Bronchial epithelial cell (primary cell): ENCODE measurements at places on chromosomes 7 and 10. TPM values are rescaled to one million over a fixed set of nuclear protein-coding genes. Genes with fewer than 3 reads are reported as not detected.

The SFMBT2 gene
- total RNA-seq: under 0.01 TPM in 2 replicates

The BAIAP2L1 gene
- 19.7 and 22.4 TPM in 2 replicates for total RNA-seq

The GPR26 gene
- not detected in 2 replicates for total RNA-seq

The C10orf67 gene
- 0.26 TPM in 1 of 2 replicates, not detected in the other for total RNA-seq

The GLI3 gene
- total RNA-seq: 1.3 and 2.4 TPM in 2 replicates

The VWDE gene
- 1.1 and 3.6 TPM in 2 replicates for total RNA-seq

DNA sequence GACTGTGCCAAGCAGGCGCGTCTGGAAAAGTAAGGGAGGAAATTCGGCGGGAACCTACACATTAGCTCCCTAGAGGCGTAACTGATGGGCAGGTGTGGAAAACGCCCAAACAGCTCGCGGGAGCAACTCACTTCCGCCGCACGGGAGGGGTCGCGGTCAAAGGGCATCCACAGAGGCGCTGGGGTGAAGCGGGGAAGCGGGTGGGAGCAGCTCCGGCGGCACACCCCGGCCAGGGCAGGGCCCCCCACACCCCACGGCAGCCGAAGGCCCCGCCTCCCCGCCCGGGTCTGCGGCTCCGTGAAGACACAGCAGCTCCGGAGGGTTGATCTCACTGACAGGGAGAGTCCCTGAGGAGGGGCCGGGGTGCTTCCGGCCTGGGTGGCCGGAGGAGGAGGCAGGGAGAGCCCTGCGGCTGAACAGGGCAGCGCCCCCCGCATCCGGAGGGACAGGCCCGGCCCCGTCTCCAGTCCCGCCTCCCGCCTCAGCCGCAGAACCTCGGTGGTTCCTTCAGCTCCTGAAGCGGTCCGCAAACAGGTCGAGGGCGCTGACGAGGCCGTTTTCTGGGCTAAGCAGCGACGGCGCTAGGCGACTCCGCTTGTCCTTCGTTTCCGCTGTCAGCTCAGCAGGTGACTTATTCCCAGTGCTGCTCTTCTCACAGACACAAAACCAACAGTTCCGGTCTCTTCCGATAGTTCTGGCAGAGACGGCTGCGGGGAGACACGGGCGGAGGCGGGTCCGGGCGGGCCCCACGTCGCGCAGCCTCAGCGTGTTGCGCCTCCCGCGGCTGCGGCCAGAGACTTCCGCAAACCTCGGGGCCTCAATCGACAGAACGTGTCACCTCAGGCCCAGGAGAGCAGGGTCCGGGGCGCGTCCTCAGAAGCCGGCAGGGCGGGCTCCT lies 276.1 kb downstream of the DNAJB6 start:
- DNase-seq: no peak

DNA sequence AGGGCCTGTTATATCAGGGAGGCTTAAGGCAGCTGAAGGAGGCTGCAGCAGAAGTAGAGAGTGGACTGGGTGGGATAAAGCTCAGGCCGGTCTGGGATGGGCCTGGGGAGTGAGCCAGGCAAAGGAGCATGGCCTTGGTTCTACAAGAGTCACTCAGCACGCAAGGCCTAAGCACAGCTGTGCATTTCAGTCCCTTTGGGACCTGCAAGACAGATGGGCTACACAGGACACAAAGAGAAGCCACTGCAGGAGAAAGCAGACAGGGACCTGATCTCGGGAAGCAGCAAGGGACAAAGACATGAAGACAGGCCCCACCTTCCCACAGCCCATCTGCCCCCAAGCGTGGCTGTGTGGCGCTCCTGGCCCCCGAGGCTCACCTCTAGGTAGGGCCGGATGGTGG lies 29.4 kb downstream of the RRP12 start:
- DNase-seq: no peak

DNA sequence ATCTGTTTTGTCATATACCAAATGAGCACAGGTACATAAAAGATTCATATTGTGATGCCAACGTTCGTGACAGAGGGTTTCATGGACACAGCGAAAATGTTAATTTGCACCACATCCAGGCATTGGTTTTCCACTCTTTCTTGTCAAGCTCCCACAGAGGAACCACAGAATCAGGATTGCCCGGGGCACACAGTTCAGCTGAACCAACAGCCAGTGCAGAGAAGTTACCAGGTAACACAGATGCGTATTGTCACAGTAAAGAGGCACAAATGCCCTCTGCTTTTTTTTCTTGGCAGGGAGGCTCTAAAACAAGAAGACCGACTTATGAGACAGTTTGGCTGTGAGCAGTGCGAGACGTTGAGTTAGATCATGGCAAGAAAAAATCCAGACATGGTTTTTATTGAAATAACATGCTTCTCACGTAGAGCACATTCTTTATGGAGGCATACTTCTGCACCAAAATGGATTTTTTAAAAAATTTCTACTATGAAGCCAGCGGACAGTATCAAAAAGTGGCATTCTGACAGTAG lies 331.1 kb upstream of the KIAA1217 start:
- no peak for DNase-seq

- no peak for DNase-seq
Measured at GRCh38 chr10:29050081-29050480, 238.8 kb upstream of the LYZL1 start.

- no peak for DNase-seq
Measured at GRCh38 chr10:21943633-21944265, 59.8 kb downstream of the DNAJC1 start.

DNA sequence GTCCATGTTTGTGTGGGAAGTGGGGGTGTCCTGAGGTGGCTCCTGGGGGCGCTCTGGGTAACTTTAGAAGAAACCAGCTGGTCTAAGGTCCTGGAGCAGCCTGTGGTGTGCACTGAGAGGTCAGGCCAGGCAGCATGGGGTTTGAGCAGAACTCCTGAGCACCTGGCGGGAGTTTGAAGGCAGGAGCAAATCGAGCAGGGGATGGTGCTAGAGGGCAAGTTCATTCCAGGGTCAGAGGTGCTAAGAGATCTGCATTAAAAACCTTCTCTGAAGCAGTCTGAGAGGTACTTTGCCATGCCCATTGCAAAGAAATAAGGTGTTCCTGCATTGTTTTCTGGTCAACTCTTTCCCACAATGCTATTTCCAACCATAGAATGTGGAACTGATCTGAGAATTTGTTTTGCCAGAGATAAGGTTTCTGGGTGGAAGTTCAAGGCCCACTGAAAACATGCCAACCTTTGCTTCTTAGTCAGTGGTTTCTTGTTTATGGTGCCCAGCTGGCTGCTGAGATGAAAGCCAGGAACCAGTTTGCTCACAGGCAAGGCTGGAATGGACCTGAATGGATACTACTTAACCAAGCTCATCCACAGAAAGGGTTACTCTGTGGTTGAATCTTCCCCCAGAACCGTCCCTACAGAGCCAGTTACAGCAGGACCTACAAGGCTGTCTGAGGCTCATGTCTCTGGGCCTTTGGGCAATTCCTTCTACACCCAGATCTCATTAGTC lies 136.3 kb upstream of the TMEM72 start:
- no peak for DNase-seq

DNA sequence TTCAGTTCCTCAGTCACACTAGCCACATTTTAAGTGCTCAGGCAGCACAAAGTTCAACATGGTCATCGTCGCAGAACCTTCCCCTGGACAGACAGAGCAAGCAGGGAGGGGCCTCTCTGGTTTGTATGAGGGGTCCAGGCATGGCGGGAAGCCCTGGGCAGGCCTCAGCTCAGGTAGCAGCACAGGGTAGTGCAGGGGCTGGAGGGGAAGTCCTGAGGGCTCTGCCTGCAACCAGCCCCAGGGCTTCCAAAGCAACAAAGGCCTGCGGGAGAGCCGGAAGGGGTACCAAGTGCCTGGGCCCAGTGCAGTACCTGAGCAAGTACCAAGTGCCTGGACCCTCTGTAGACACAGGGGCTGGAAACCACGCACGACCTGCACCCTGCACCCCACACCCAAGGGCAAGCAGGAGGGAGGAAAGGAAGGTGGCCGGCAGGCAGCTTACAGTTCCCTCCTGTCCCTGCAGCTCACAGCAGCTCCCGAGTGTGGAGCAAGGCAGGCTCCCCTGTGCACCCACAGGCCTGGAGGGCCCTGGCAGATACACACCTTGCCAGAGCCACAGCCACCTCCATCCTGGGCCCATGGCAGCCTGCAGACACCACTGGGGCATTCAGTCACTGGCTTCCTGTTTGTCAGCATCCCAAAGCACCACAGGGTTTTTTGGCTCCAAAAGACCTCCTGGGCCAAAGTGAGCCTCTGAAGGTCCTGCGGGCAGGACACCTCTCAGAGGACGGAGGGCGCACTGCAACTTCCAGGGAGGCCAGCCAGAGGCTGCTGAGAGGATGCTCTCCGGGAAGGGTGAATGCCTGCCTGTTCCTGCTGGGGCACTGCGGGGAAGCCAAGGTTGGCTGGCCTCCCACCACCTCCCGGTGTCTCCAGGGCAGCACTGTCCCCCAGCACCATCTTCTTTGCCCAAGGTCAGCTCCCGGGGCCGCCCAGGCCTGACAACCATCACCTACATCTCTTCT lies 6.5 kb upstream of the RET start:
- DNase-seq: no peak

DNA sequence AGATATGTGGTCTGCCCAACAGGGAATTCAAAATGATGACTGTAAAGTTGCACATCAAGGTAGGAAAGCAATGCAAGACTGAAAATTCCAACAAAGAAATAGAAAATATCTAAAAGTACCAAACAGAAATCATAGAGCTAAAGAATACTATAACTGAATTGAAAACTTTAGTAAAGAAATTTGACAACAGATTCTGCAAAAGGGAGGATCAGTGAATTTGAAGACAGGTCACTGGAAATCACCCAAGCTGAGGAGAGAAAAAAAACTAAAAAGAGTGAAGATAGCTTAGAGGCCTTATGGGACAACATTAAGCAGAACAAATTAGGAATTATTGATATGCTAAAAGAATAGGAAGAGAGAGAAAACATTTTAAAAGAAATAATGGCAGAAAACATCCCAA lies 240.6 kb downstream of the SNX13 start:
- DNase-seq: no peak

DNA sequence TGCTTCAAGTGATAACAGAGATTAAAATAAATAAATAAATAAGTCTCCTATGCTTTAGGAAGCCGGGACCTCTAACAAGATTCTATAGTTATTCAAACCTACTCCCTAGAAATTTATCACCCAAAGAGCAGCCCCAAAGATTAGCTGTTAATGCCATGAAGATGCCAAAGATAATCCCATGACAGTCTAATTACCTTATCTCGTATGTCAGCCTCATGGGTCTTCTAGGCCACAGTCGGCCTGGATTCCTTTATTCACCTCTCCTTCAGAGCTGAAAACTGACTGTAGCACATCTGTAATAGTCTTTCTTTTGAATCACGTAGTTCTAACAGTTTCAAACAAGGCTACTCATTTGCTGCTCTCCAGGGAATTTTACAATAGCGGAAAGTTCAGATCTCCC lies 24.2 kb downstream of the COL1A2 start:
- no peak for DNase-seq

GRCh38 chr10:1468811-1469210 lies 268.5 kb downstream of the ADARB2 start:
- DNase-seq: no peak

GRCh38 chr7:38829488-38830165 lies 79.4 kb downstream of the VPS41 start:
- no peak for DNase-seq

DNA sequence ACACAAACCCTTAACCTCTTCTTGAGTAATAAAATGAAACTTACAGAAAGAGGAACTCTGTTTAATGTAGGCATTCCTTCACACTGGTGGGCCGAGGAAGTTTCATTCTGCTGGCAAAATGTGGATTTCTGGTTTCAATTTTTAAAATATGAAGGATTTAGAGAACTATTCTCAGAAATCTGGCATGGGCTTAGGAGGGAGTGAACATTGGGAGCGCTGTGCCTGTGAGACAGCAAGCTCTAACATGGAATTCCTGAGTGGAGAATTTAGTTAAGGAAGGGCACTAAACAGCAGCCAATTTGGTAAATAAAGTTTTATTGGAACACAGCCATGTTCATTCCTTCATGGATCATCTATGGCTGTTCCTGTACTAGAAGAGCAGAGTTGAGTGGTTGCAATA lies 751.8 kb upstream of the IGFBP3 start:
- no peak for DNase-seq

GRCh38 chr7:141475679-141476078 lies 75.5 kb upstream of the AGK start:
- DNase-seq: peak; percentile 35

GRCh38 chr7:51545131-51545530 lies 228.5 kb upstream of the COBL start:
- DNase-seq: peak; percentile 35

DNA sequence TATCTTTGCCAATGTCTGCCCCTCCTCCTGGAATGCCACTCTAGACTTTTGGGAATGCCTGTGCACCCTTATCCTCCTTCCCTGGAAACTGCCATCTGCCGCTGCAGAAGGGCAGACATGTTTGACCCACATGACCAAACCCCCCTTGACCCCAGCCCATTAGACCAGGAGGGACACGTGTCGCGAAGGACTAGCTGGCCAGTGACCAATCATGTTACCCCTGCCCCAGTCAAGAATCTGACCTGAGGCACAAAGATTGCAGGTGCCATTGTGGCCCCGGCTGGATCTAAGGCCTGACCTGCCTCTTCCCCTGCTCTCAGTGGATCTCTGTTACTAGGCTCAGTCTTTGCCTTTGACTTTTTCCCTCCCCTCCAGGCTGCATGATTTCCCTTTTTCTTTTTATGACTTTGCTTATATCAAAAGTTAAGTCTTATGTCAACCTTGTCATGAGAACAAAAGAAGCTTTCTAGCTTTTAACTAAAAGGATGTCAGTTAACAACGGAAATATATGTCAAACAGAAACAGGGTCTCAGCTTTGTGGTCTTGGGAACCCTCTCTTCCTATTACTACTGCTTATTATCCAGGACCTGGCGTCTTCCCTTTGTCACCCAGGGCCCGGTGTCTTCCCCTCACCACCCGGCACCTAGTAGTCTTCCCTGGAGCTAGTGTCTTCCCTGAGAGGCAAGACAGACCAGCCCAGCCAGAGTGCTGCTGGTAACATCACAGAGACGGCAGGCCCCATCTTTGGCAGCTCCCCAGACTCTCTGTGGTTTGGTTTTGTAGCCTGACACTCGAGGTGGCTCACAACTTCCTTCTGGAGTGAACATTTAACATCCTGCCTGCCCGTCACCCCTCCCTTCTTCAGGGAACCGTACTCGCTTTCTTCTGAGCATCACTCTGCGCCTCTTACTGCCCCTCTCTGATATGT lies 24.4 kb upstream of the PPIF start:
- DNase-seq: peak; percentile 77

- DNase-seq: no peak
Measured at GRCh38 chr7:23473844-23474093, 3.5 kb upstream of the IGF2BP3 start.

DNA sequence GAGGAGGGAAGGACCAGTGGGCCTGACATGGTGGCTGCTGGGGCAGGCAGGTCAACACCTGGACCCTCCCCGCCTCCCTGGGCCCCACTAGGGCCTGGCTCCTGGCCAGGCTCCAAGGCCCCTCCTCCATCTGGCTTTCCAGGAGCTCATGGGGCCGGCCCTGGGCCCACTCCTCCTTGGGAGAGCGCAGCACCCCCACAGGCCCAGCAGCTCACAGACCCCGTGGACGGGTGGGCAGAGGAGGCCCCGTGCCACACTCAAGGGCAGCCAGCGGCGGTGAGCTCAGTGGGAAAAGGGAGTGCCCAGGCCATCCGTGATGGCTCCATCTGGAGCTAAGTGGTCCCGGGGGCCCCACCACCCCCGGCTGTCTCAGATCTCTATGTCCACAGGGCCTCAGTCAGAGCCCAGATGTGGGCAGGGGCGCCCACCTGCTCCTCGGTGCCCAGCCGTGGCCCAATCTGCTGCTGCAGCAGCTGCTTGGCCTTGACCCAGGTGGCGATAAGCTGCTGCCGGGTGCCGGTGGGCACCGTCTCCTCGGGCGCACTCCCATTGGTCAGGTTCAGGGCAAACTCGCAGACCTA lies 32.8 kb downstream of the CFAP46 start:
- DNase-seq: no peak
